Stimulated activated CD4-positive, alpha-beta T cell treated with anti-CD3 and anti-CD28 coated beads, Interleukin-4, amount 100 ng/mL, for 24 hours (primary cell): ENCODE measurements at places on chromosomes 13 and 19.

- no peak for DNase-seq
These were observed 4.4 kb upstream of the REXO1 start for GRCh38 chr19:1852581-1853128.

GRCh38 chr13:37127691-37128241 is 22.3 kb upstream of the CSNK1A1L start:
- no peak for DNase-seq

GRCh38 chr13:110346661-110347067 is 39.6 kb downstream of the COL4A2 start:
- no peak for DNase-seq

DNA sequence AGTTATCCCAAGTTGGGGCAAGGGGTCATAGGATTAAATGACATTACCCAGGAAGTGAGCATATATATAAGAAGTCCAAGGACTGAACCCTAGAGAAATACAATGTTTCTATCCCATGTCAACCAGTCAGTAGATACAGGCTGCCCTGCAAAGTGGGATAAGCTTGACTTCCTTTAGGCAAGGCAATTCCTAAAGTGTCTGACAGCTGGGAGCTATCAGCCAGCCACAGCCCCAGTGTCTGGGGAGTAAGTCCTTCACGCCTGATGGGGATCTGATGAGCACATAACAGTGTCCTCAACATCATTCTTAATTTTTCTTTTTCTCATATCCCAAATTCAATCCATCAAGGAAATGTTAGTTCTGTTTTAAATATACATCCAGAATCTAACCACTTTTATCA is 54.1 kb downstream of the DNAJC15 start:
- DNase-seq = no peak

DNA sequence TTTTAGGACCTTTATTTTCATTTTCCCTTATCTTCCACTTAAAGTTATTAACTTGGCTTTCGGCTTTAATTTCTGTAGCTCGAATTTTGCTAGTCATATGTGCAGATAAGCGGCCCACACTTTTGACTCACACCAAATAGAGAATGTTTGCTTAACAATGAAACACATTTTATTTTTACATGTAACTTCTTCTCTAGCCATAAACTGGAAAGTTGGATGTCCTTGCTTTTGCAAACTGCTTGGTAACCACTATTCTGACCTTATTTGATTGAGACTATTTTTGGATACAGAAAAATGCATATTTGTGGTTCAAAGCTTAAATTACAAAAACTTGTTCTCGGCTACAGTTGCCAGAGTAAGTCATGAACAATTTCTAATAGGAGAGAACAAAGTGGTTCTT is 600.0 kb downstream of the KCTD12 start:
- DNase-seq = no peak

GRCh38 chr19:10820173-10820572 is 15.8 kb downstream of the TMED1 start:
- DNase-seq = no peak

DNA sequence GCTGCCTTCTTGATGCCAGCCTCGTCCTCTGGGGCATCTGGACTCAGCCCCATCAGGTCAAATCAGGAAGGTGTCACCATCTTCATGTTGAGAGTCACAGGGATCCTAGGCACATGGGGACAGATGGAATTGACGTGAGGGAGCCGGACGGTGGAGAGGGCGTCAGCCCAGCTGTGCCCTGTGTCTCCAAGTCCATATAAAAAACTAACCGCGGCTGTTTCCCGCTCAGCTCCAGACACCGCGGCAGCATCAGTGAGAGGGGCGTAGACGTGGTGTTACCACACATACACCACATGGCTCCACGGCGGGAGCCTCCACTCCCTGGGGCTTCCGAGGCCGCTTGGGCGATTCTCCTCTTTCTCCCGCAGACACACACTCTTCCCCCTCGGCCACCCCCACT is 5.6 kb upstream of the PRR36 start:
- DNase-seq = no peak

DNA sequence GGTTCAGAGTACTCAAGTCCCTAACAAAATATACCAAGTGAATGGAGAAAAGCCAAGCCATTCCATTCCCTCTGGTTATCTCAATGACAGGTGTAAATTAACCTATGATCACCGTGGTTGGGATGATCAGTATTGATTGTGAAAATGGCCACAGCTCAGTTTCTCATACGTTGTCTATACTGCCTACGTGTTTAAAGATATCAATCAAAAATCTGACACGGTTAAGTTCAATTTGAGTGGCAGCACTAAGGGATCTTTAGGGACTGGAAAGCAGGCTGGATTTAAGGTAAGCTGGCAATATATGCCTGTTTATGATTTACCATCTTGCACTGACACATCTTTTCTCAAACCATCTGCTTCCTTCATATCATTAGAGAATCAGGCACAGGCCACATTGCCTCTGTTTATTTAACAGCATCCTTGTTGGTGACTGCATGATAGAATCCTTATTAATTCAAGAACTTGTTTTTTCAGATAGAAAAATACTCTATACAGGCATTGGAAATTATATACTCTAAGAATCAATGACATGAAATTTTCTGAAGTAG is 907.9 kb downstream of the PCDH9 start:
- no peak for DNase-seq

- no peak for DNase-seq
These were observed 396.9 kb upstream of the SLITRK5 start for GRCh38 chr13:87274209-87274819.

DNA sequence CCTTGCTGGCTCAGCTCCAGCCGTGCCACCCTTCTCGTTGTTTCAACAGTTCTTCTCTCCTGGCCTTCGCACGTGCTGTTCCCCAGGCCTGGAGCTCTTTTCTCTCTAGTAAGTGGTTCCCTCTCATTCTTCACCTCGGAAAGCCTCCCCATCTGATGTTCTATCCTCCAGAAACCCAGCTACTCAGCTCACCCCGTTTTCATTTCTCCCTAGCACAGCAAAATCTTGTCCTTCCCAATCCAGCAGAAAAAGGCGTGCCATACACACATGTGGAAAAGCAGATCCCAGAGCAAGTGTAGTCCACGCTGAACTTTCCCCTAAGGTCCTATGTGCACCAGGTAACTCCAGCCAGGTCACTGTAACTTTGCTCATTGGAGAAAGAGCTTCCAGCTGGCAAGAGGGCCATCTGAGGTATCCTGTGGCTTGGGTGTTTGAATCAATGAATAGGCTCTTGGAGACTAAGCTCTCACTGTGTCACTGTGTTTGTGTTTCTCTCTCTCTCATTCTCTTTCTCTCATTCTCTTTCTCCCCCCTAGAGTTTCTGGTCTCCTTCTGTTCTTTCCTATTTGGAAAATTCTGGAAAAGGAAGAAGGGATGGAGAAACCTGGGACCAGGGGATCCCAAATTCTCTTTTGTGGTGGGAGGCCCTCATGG is 49.0 kb downstream of the COLGALT1 start:
- DNase-seq = no peak

GRCh38 chr13:102040812-102041211 is 361.0 kb downstream of the FGF14 start:
- DNase-seq = no peak

DNA sequence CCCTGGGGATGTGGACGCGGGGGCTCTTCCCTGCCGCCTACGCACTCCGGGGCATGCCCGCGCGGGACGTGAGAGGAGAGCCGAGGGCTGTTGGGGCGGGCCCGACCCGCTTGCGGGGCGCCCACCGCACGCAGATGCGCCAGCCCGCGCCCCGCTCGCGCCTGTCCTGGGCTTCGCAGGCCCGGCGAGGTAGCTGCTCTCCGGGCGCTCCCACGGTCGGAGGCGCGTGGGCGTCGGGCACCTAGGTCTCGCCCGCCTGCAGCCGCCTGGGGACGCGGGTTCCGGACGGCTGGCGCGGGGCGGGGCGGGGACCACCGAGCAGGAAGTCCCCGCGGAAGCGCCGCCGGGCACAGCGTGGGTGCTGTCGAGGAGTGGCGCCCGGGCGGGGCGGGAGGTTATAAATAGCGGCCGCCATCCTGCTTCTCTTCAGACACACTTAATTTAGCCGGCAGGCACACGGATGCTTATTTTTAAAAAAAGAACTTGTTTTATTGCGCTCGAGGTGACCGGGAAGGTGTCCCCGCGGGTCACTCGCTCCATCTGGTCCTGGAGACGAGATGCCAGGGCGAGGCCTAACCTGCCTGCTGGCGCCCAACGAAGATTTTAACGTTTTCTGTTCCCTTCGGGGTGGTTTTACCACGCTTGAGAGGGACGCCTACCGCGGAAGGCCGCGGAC is 561 bp upstream of the GJA3 start:
- peak; percentile 36 for DNase-seq

GRCh38 chr13:68261105-68261504 is 1031.0 kb upstream of the PCDH9 start:
- DNase-seq = no peak

DNA sequence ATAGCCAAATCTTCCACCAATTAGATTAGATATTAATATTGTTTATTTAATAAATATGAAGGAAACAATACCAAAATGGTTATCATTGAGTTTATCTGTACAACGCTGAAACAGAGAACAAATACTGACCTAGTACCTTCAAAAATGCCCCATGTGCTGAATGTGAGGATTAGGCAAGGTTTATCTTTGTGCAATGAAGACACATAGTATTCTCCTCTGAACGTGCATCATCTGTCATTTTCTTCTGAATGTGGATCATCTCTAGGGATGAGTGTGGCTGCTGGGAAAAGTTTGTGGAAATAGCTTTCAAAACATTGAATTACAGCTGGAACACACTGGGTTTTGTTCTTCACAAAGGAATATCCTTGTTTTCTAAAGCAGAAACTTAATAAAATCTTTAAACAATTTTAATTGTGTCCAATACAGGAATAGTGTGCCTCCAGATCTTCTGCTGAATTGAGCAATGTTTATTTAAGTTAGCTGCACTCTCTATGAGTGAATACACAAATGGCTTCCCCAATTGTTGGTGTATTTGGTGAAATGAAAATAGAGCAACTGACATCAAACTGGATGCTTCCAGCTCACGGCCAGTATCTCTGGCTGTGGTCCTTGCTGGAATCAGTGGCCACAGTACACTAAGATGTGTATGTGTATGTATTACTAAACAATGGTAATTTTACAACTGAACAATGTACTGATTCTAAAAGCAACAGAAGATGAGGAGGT is 6.7 kb downstream of the COL4A1 start:
- DNase-seq = no peak

- DNase-seq = peak; percentile 46
These were observed 9.1 kb downstream of the SPACA6 start for GRCh38 chr19:51702103-51702824.

DNA sequence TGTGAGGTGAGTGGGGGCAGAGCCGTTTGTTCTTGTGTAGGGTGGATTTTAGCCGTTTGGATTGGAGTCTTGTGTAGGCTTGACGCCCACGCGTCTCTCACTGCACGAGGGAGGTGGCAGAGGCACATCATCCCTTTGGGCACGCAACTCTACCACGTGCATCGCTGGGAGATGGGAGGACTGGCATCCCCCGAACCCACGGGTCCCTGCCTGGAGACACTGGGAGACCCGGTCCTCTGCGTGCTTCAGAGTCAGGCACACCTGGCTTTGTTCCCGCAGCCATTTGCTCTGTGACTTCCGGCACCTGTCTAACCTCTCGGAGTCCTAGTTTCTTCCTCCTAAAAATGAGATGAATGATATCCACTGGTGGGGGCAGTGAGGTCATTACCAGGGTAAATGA is 6.4 kb downstream of the ARHGEF7 start:
- no peak for DNase-seq

DNA sequence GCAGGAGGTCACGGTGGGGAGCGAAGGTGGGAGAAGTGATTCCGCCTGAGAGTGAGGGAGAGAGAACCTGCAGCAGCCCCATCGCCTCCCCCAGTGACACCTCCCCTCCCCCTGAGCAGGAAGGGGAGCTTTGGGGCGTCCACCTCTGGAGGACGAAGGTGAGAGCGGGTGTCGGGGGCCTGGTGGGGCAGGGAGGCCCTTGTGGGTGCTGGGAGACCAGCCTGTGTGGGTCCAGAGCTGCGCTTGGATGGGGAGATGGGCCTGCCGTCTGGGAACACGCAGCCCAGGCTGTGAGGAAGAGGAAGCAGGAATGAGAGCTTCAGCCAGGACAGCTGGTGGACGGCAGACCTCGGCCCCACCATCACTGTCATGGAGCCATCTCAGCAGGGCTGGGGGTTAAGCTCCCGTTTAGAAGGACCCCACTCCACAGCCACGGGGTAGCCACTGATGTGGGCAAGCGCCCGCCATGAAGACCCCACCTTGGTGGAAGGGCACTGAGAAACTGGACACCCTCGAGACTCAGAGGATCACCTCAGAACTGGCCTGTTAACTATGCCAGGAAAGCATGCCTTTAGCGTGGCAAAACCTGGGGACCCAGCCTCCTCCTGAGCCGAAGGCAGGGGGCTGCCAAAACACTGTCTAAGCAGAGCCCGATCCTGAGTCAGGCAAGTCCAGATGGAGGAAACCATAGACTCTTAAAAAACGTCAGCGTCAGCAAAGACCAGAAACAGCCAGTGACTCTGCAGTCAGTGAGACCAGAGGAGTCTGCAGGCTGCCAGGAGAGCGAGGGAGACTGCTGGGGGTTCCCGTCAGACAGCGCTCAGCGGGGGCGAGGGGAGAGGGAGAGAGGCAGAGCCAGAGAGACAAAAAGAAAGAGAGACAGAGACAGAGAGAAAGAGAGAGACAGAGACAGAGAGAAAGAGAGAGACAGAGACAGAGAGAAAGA is 6.4 kb upstream of the PROZ start:
- no peak for DNase-seq

GRCh38 chr19:1270854-1271527 is 1.9 kb downstream of the CIRBP start:
- no peak for DNase-seq

DNA sequence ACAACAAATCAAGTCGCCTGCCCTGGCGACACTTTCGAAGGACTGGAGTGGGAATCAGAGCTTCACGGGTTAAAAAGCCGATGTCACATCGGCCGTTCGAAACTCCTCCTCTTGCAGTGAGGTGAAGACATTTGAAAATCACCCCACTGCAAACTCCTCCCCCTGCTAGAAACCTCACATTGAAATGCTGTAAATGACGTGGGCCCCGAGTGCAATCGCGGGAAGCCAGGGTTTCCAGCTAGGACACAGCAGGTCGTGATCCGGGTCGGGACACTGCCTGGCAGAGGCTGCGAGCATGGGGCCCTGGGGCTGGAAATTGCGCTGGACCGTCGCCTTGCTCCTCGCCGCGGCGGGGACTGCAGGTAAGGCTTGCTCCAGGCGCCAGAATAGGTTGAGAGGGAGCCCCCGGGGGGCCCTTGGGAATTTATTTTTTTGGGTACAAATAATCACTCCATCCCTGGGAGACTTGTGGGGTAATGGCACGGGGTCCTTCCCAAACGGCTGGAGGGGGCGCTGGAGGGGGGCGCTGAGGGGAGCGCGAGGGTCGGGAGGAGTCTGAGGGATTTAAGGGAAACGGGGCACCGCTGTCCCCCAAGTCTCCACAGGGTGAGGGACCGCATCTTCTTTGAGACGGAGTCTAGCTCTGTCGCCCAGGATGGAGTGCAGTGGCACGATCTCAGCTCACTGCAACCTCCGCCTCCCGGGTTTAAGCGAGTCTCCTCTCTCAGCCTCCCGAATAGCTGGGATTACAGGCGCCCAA is at the start of gene LDLR:
Gene LDLR (plus strand): TSS at position 210 of the 760 bp plus-strand sequence. CDS start 86 bp downstream, at position 296.
- DNase-seq = peak; percentile 83
